ENCODE measurements at places on chromosomes 11 and 22.

DNA sequence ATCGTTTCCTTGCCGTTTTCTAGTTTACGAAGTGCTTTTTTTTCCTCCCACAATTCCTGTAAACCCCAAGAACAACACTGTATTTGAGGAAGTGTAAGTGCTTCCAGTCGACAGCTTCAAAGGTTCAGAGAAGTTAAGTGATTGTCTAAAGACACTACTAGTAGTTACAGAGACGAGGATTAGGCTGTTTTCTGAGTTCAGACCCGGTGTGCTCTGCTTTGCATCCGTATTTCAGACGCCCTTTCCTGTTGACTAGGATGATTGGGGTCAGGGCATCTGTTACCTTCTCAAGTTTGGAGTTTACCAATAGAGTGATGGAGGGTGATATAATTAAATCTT lies 430 bp downstream of the CLP1 start:
- no peak for DNase-seq

- no peak for DNase-seq
Observed at GRCh38 chr22:26050079-26050478, 119.2 kb upstream of the SEZ6L start.

GRCh38 chr11:2298795-2299761 lies 2.6 kb downstream of the C11orf21 start:
- DNase-seq = peak; percentile 41

DNA sequence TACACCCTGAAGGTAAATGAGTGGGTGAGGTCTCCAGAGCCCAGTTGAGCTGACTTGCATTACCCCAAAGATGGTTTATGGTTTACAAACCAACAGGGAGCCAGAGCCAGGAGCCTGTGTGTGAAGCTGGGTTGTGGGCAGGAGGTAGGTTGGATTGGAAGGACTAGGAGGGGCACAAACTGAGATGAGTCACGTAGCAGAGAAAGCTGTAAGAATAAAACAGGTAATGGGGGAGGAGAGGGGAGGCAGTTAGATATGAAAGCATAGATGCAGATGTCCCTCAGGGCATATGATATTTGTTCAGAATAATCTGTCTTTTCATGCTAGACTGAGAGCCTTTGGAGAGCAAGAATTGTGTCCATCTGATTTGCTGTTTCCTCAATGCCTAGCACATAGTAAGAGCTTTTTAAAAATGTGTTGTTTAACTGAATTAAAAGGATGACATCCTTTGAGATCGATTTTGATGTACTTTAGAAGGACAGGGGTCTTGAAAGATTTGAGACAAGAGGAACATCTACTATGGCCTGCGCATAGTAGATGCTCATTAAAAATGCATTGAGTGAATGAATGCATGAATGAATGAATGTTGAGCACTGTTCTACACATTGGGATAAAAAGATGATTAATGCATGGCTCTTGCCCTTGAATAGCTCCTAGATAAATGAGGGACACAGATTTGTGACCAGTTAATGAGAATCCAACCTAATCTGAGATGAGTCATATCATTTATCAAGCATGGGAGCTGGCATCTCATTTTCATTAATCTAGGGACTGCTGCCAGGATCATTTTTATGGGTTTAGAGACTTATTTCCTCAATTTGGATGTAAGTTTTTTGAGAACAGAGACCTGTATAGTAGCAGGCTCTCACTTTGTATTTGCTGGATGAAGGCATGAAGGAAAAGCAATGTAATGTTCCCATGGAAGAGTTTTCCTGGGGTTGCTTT lies 175.8 kb upstream of the BDNF start:
- DNase-seq = no peak

DNA sequence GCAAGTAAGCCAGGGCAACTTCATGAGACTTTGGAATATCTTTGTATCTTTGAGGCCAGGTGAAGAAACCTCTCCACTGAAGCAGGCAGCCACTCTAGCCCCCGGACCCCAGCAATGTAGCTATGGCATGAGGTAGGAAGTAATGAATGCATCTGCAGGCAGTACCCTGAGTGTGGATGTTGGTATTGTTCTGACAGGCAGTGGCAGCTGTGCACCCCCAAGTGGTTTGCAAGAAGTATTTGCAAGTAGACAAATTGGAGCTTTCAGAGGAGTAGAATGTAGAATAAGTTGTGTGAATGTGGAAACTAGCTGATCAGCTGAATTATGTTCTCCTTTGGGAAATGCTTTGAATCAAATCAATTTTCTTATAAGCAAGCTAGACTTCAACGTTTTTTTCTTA lies 194.4 kb upstream of the PGR start:
- no peak for DNase-seq

DNA sequence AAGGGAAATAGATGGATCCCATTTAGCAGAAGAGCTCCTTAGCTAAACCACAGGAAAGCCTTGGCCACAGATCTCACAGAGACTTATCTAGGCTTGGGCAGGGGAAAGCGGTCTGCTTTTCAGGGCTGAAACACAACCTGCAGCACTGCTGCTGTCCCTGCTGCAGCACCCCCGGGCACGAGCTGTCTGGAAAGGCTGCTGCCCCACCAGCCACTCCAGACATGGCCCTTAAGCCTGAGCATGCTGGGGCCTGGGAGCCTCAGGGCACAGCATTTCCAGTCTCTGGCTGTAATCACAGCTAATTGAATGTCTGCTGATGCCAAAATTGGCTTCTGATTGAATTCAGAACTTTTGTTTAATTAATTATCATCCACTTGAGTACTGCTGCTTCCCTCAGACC lies 115.0 kb downstream of the TMPRSS5 start:
- DNase-seq = no peak

DNA sequence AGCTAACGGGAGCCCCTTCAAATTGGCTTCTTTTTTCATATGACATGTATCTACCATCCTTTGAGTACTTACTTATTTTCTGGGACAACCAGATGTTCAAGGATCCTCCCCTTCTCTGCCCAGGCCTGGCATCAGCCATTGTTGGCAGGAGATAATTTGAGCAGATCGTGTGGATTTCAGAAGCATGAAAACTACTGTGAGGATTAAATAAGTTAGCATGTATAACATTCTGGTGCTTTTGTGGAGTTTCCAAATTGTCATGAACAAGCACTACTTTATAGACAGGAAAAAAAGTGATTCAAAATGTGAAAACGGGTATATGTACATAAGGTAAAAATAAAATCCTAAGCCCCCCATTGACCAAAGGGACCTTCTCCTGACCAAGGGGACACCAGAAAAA lies 2.1 kb upstream of the NADSYN1 start:
- no peak for DNase-seq

DNA sequence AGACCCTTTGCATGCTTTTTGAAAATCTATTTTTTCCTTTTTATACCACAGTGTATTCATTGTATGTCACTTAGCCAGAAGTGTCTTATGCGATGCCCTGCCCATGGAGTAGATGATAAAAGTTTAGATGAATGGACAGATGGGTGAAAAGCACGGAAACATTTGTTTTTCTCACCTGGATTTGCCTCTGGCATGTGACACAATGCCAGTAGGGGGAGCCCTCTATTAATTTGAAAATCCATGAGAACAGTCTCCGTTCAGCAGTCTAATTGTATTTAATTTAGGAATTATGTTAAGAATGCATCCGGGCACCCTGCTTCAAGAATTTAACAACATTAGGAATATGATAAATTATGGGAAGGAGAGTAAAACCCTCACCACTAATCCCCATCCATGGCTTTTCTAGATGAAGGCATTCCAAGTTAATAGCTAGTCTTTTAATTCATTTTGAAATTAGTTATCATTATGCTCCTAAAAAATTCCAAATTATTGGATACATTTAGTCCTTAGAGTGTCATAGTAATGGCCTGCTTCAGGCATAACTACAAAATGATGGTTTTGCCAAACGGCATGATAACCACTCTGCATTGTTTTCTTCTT lies 55.3 kb upstream of the ALKBH3 start:
- peak; percentile 7 for DNase-seq

DNA sequence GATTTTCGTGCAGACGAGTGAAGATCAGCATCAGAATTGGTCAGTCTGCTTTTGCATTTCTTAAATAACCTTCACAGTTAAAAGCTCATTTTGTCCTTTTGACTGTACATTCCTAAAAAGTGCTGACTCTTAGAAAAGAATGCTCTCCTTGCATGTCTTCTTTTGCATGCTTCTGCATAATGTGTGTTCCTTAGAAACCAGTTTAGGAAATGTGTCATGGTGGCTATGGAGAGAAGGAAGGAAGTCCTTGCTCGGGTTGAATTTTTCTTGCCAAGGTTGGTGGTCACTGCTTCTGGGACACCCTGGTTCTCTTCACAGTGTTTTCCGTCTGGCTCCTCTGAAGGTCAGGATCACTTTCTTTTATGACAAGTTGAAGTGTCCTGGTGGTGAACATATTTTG lies 6.8 kb downstream of the AP2A2 start:
- DNase-seq = no peak

DNA sequence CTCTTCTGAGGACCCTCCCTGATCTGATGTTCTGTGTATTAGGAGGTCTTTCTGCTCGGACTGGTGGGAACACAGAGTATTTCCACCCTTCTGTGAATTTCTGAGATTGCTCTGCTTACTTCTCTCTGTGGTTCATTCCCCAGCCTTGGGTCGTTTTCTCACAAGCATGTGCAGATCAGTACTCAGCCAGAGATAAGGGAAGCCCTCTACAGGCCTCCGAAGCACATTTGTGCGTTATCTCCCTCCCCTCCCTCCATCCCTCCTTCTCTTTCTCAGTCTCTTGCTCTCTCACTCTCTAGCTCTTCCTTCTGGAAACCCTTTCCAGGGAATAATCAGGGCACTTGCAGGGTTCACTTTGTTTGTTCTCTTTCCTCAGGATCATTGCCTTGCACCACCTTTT lies 35.2 kb upstream of the TUB start:
- no peak for DNase-seq

DNA sequence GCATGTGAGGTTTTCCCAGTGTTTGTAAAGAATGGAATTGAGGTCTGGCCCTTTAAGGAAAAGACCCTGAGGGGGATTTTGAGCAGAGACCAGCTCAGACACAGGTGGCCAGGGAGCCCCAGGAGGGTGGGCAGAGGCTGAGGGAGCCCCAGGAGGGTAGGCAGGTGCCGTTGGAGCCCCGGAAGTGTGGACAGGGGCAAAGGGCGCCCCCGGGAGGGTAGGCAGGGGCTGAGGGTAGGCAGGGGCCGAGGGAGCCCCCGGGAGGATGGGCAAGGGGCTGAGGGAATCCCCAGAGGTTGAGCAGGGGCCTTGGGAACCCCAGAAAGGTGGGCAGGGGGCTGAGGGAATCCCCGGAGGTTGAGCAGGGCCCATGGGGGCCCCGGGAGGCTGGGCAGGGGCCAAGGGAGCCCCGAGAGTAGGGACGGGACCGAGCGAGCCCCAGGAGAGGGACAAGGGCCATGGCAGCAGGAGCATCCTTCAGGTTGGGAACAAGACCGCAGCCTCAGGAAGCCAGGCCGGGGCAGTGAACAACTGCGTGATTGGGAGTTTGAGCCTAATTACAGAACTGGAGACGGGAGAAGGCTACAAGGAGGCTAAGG lies 292.0 kb downstream of the BRD1 start:
- DNase-seq = no peak

- no peak for DNase-seq
Observed at GRCh38 chr11:118892964-118893363, 9.3 kb downstream of the CXCR5 start.

DNA sequence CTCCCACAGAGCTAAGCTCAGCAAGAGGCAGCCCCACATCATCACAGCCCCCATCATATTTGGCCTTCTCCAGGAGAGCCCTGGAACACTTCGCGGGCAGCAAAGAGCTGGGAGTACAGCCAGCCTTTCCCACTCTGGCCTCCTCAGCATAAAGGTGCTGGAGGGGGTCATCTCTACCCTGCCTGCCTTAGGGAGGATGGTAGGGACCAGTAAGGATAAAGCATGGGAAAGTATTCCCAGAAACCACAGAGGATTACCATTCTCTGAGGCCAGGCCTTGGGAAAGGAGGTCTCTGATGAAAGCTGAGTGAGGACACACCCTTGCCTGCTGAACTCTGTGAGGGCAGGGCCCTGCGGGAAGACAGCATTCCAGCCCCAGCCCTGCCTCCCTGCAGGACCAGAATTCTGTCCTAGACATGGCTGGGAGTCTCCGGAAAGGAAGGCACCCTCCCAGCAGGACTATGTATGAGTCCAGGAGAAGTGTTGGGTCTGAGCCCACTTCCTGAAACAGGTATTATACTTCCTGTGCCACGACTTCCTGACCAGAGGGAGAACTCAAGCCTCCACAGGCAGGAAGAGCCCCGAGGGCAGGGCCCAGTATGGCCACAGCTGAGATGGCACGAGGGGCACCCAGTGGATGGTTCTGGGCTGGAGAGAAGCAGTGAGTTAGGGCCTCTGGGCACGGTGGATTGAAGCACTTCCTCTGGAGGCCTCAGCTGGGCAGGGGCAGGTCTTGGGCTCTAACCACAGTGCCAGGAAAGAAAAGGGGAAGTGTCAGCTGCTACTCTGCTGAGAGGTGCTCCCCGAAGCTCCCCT lies 12.9 kb upstream of the CASTOR1 start:
- no peak for DNase-seq

- DNase-seq = no peak
Observed at GRCh38 chr11:116144387-116144958, 628.3 kb downstream of the BUD13 start.

- DNase-seq = no peak
Observed at GRCh38 chr11:106997227-106997626, 21.0 kb downstream of the GUCY1A2 start.

DNA sequence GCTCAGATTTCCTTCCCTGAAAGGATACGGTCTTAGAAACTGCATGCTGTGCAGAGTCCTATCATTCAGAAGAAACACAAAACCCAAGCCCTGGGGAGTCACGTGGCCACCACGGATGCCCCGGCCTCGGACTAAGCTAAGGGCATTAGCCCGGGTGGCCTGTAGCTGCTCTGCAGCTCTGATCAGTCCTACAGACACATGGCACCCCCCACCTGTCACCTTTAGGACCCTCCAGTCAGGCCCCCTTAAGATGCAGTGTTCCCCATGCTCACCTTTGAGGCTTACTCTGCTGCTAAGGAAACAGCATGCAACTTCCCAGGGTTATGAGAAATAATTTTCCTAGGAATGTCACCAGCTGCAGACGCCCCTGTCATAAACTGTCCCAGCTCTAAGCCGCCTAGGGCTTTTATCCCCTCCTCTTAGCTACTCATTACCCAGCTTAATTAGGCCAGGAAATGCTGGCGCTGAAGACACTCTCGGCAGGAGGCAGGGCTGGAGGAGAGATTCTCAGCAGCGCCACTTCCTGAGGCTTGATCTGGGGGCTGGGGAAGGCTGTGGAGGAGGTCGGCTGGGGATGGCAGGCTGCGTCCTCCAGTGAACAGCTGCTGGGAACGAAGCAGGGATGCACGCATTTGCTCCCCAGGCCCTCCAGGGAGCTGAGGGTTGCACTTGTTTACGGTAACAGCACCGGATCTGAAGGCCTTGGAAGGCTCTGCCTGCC lies 47.2 kb upstream of the ADA2 start:
- DNase-seq = peak; percentile 12

DNA sequence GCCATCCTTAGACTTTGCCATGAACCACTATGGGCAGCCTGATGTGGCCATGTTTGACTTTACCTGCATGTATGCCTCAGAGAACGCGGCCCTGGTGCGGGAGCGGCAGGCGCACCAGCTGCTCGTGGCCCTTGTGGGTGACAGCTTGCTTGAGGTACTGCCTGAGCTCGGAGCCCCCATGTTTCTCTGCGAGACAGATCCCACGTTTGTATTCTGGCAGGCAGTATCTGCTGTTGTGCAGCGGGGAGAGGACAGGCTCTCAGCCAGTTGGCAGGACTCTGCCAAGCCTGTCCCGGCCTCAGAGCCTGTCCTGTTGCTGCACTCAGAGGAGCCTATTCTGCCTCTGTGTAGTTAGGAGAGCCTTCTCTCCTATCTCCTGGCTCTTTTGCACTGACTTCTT lies 109.9 kb downstream of the MICAL2 start:
- DNase-seq = no peak

- no peak for DNase-seq
Observed at GRCh38 chr11:133830931-133831907, 14.1 kb downstream of the SPATA19 start.

All from activated CD4-positive, alpha-beta T cell treated with anti-CD3 and anti-CD28 coated beads for 48 hours (primary cell).